Thyroid gland (tissue), 4 donors: ENCODE measurements at places on chromosomes 12 and 14. TPM values are rescaled to one million over a fixed set of nuclear protein-coding genes. Genes with fewer than 3 reads are reported as not detected.

- H3K36me3 ChIP-seq = no peaks in the 10 kb centered on the region
- no peak for DNase-seq
- H3K4me3 ChIP-seq = no peak overlapping the region
- no peak overlapping the region for H3K27ac ChIP-seq
- no peaks in the 10 kb centered on the region for H3K27me3 ChIP-seq
Observed at GRCh38 chr12:28104316-28104715, 85.9 kb upstream of the CCDC91 start.

GRCh38 chr12:32522331-32523221 is 123.2 kb downstream of the FGD4 start:
- no peak overlapping the region for H3K4me3 ChIP-seq
- peak overlapping the region; percentile 50 for H3K27ac ChIP-seq
- peaks cover 12% of the 10 kb centered on the region for H3K4me1 ChIP-seq

- no peak overlapping the region for H3K27ac ChIP-seq
- no peaks in the 10 kb centered on the region for H3K36me3 ChIP-seq
Observed at GRCh38 chr12:68154779-68155178, 4.8 kb downstream of the IFNG start.

DNA sequence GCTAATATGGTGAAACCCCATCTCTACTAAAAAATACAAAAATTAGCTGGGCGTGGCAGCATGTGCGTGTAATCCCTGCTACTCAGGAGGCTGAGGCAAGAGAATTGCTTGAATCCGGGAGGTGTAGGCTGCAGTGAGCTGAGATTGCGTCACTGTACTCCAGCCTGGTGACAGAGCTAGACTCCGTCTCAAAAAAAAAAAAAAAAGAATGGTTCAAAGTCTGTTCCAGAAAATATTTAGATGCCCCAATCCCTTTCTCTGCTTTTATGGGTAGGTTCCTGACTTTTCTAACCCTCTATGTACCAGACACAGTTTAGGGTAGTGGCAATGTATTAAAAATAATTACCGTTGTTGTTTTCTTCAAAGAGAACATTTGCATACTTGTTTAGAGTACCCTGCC is 161.4 kb downstream of the STXBP6 start:
- H3K4me1 ChIP-seq = peaks cover 8% of the 10 kb centered on the region
- no peak for DNase-seq
- no peaks in the 10 kb centered on the region for H3K36me3 ChIP-seq
- H3K27ac ChIP-seq = no peak overlapping the region
- no peak overlapping the region for H3K4me3 ChIP-seq

DNA sequence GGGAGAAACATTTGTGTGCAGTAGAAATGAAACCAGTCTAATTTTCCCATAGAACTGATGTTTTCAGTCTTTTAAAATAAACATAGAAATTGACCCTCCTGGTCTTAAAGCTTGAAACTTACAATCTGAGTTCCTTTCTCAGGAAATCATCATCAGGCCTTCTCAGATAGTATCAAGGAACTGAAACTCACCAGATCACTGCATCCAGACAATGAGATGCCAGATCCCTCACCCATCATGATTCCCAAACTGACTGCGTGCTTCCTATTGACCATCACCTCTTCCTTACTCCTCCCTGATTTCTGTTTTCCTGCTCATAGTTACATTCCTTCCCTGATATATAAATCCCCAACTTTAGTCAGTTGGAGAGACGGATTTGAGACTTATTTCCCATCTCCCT is 195.0 kb upstream of the AMIGO2 start:
- no peak for DNase-seq
- H3K4me1 ChIP-seq = peaks cover 16% of the 10 kb centered on the region
- no peak overlapping the region for H3K27ac ChIP-seq
- no peaks in the 10 kb centered on the region for H3K27me3 ChIP-seq
- H3K4me3 ChIP-seq = no peak overlapping the region

DNA sequence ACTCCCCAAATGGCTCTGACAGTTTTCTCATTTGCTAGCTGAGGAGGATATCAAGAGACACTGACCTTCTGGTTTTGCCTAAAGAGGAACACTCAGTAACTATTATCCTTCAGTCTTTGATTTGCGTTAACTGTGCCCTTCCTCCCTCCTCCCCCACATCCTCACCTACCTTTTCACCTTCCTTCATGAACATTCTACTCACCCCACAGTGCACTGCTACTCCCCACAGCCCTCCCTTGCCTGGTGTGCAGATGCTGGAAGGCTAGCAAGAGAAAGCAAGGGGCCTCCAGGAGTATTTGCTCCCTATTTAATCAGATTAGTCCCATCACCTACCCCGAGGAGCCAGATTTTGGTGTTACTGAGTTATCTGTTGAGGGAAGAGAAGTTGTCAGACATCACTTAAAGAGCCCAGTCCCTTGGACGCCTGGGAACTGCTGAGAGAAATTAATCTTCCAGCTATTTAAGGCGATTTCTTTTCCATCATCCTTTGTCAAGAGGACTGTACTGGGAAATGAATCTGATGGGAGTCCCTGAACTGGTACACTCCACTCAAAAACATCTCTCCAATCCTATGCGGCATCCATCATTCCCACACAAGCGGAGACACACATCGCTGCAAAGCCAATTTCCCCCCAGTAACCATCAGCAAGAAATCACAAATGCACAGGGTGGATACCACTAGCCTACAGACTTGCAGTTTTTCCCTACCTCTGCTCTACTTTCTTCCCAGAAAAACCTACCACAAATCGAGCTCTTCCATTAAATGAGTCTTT is 11.5 kb downstream of the PSMB5 start:
- no peak overlapping the region for H3K4me3 ChIP-seq
- no peak overlapping the region for H3K27ac ChIP-seq
- no peak for DNase-seq

GRCh38 chr12:129827102-129827865 is 76.5 kb downstream of the TMEM132D start:
- DNase-seq = no peak
- no peak overlapping the region for H3K27ac ChIP-seq
- H3K4me1 ChIP-seq = no peaks in the 10 kb centered on the region
- H3K36me3 ChIP-seq = no peaks in the 10 kb centered on the region
- no peak overlapping the region for H3K4me3 ChIP-seq
- H3K27me3 ChIP-seq = no peaks in the 10 kb centered on the region

DNA sequence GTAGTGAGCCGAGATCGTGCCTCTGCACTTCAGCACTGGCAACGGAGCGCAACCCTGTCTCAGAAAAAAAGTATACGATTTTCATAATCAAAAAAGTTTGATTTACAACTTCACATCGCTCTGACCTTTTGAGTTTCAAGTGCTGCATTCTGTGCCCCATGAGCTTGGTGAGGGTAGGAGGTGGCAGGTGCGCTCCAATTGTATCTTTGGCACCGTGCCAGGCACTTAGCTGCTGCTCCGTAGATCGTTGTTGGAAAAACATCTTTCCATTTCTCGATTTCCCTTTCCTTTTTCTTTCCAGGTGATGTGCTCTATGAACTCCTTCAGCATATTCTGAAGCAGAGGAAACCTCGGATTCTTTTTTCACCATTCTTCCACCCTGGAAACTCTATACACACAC is 203.7 kb downstream of the ETV6 start:
- H3K4me3 ChIP-seq = no peak overlapping the region
- DNase-seq = peak; percentile 72
- peaks cover 11% of the 10 kb centered on the region for H3K4me1 ChIP-seq
- H3K36me3 ChIP-seq = no peaks in the 10 kb centered on the region

DNA sequence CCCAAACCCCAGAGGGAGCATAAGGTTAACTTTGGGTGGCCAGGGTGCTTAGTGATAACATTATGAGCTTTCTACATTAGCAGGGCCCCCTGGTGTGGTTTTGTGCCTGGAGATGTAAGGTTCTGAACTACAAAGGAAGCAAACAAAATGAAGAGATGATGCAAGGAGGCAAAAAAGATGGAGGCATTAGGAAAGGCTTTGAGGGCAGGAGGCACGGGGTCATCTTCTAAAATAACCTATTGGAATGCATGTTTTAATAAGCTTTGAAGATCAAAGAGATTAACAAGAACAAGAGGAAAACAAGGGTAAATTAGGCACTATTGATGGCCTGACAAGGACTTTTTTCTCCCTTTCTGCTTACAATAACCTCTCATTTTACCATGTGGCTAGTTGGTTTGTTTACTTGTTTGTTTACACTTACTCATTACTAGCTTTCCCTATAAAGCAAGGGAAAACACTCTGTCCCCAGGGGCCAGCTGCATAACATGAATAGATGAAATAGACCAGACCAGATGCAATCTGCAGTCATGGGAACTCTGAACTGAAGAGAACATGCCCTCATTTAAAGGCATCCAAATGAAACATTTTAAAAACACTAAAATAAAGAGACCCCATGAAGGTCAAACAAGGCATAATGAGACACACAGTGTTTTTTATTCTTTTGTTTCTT is 390.3 kb downstream of the DIO2 start:
- no peak overlapping the region for H3K27ac ChIP-seq
- no peak for DNase-seq
- no peaks in the 10 kb centered on the region for H3K36me3 ChIP-seq
- no peaks in the 10 kb centered on the region for H3K4me1 ChIP-seq

- no peak for DNase-seq
- no peaks in the 10 kb centered on the region for H3K36me3 ChIP-seq
- H3K4me3 ChIP-seq = no peak overlapping the region
- H3K4me1 ChIP-seq = peaks cover 13% of the 10 kb centered on the region
- no peak overlapping the region for H3K27ac ChIP-seq
Observed at GRCh38 chr12:3604286-3604685, 113.3 kb downstream of the PRMT8 start.

DNA sequence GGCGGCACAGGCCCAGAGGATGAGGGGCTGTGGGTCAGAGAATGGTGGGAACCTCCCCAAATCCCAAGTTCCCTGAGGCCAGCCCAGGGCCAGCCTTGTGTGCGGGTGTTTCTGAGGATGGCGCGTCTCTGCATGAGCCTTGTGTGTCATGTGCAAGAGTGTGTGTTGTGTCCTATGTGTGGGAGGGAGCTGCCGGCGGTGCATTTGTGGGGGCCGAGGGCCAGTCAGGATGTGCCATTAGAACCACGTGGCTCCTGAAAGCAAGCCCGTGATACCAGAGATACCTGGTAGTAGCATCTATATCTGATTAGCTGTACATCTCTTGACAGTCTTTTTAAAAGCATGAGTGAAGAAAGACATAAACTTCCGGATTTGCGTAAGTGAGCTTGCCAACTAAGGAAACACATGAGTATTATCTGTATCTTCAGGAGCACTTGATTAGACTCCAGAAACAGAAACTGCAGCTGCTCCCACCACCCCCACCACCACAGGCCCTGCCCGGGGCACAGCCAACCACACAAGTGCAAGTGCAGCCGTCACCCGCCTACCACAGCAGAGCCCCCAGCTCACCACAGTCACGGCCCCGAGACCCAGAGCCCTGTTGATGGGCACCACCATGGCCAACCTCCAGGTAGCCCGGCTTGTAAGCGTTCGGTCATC is 19.2 kb downstream of the DDX51 start:
- DNase-seq = no peak
- no peak overlapping the region for H3K4me3 ChIP-seq
- no peaks in the 10 kb centered on the region for H3K27me3 ChIP-seq
- no peak overlapping the region for H3K27ac ChIP-seq
- H3K4me1 ChIP-seq = no peaks in the 10 kb centered on the region
- peaks cover 36% of the 10 kb centered on the region for H3K36me3 ChIP-seq

DNA sequence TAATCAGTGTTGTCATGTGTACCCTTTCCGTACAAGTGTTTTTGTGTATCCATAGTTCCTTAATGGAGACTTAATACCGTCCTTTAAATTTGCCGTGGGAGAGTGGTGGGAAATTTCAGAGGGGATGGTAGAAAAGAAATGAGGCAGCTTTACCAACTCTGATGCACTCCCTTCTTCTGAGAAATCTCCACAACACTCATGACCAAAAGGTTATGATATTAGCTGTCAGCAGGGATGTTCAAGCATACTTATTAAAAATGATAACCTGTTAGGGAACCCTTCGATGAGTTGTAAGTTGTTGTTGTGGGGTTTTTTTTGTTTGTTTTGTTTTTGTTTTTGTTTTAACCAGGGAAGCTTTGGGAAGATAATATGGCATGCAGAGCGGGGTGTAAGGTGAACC is 12.5 kb downstream of the RAB21 start:
- no peaks in the 10 kb centered on the region for H3K4me1 ChIP-seq
- no peak overlapping the region for H3K4me3 ChIP-seq

GRCh38 chr12:69275471-69275891 is 36.1 kb downstream of the CPSF6 start:
- DNase-seq = no peak
- no peak overlapping the region for H3K4me3 ChIP-seq
- H3K4me1 ChIP-seq = no peaks in the 10 kb centered on the region
- no peak overlapping the region for H3K27ac ChIP-seq

DNA sequence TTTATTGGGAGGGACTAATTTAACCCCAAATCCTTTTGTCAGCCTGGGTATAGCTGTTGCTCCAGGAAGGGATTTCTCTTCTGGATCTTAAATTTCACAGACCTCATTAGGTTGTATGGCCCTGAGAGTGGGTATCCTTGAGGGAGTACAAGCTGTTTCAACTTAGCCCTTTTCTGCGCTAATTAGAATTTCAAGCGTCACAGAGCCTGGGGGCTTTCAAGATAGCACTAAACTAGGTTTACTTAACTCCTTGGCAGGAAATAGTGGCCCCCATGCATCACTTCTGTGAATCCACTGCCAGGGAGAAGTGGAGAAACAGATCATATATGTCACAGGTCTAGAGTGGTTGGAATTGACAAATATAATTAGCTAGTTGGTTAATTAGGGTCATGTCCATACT is 5.9 kb upstream of the PDE1B start:
- no peak overlapping the region for H3K4me3 ChIP-seq
- H3K27ac ChIP-seq = no peak overlapping the region
- no peak for DNase-seq
- H3K36me3 ChIP-seq = no peaks in the 10 kb centered on the region

GRCh38 chr12:14901228-14901562 is 15.5 kb upstream of the MGP start:
- no peaks in the 10 kb centered on the region for H3K27me3 ChIP-seq
- H3K36me3 ChIP-seq = no peaks in the 10 kb centered on the region

- no peaks in the 10 kb centered on the region for H3K4me1 ChIP-seq
- no peak overlapping the region for H3K4me3 ChIP-seq
- DNase-seq = peak; percentile 29
- no peak overlapping the region for H3K27ac ChIP-seq
- H3K36me3 ChIP-seq = no peaks in the 10 kb centered on the region
Observed at GRCh38 chr12:42504049-42504448, 85.5 kb downstream of the PRICKLE1 start.

DNA sequence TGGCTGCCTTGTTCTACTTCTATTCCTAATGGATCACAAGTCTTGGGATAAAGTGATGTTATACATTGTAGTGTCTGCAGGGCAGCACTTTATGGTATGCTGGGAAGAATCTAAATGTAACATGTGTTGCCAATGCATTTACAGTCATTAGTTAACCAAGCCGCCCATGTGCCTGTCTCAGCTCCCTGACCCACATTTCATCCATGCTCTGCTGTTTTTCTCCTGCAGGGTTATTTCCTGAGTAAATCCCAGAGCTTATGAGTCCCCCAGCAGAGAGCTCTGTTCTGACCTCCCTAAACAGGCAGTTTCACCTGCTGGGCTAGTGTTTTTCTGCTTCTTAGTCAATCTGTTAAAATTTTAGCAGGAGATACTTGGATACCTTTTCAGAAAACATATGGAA is 4.4 kb upstream of the TMTC2 start:
- peak overlapping the region; percentile 34 for H3K27ac ChIP-seq
- DNase-seq = no peak
- no peaks in the 10 kb centered on the region for H3K36me3 ChIP-seq
- no peaks in the 10 kb centered on the region for H3K27me3 ChIP-seq
- H3K4me1 ChIP-seq = no peaks in the 10 kb centered on the region
- H3K4me3 ChIP-seq = no peak overlapping the region

CLEC7A gene
- 2.7 TPM for total RNA-seq

NTN4 gene
- 20.7 TPM for total RNA-seq

PRH1 gene
- total RNA-seq = 62.9 TPM

HOXC6 gene
- total RNA-seq = not detected

TC2N gene
- total RNA-seq = 102 TPM

NRIP2 gene
- total RNA-seq = 2.1 TPM

P2RX2 gene
- not detected for total RNA-seq

NKX2-1 gene
- 279 TPM for total RNA-seq

KMT2D gene
- 107 TPM for total RNA-seq

PDZRN4 gene
- 2.9 TPM for total RNA-seq
